Activated CD8-positive, alpha-beta T cell treated with anti-CD3 and anti-CD28 coated beads, Interleukin-2, amount 10 ng/mL, durations not matched to agents 7 days and 5 days (primary cell): ENCODE measurements at places on chromosomes 4 and X. TPM values are rescaled to one million over a fixed set of nuclear protein-coding genes. Genes with fewer than 3 reads are reported as not detected.

GRCh38 chr4:174324725-174325124 lies 41.0 kb downstream of the CEP44 start:
- DNase-seq: no peak

- DNase-seq: no peak
Measured at GRCh38 chr4:107006218-107006617, 29.9 kb downstream of the DKK2 start.

- DNase-seq: peak; percentile 20
Measured at GRCh38 chrX:47936224-47936939, 67.4 kb downstream of the ZNF182 start.

DNA sequence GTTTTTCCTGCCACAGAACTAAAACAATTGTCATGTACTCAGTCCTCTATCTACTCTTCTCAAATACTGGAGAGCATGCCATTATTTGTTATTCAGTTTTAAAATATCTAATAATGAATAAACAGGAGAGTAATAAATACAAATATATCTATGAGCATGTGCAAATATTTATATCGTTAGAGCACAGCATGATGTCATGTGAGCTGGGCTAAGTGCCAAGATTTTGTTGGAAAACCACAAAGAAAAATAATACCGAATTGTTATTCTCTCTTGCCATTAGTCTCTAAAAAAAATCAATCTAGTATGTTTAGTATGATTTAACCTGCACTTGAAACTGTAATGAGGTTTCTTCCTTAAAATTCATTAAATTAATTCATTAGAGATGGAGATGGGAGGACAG lies 97.3 kb downstream of the DDX60 start:
- DNase-seq: no peak

- no peak for DNase-seq
Measured at GRCh38 chr4:2757426-2757825, 1.3 kb upstream of the TNIP2 start.

GRCh38 chr4:40190019-40190418 lies 6.8 kb upstream of the RHOH start:
- DNase-seq: no peak

DNA sequence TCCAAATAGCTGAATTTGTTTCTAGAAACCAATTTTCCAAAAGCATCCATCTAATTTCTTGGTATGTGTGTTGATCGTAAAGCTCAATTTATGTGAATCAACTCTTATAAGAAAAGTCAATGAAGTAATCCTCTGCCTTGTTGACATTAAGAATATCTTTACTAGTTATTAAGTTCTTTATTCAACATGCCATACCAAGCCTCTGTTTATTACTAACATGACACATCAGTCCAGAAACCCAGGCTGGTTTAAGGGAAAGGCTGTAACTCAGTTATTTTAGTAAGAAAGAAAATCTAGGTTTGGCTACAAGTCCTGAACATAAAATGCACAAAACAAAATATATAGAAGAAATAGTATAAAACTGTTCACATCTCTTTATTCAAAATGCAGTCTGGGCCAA lies 48.0 kb downstream of the KLHL34 start:
- DNase-seq: no peak

DNA sequence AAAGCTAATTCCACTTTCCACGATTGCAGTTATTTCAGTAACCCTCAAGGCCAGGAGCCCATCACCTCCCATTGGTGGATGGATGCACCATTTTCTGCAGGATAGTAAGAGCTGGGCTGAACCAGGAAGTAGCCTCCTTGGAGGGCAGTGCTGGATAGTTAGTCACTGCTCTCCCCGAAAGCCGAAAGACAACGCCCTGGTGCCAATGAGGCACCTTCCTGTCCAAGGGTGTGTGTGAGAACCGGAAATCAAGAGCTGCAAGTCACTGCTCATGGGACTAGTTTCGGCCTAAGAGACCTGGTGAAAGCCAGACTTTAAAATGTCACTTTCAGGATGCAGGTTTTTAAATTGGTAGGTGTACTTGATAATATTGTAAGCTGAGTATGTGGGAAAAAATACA lies 203.8 kb upstream of the HS3ST1 start:
- DNase-seq: no peak

PSAPL1 gene
- not detected for total RNA-seq

- no peak for DNase-seq
Measured at GRCh38 chrX:19137067-19137466, 14.8 kb upstream of the ADGRG2 start.

DNA sequence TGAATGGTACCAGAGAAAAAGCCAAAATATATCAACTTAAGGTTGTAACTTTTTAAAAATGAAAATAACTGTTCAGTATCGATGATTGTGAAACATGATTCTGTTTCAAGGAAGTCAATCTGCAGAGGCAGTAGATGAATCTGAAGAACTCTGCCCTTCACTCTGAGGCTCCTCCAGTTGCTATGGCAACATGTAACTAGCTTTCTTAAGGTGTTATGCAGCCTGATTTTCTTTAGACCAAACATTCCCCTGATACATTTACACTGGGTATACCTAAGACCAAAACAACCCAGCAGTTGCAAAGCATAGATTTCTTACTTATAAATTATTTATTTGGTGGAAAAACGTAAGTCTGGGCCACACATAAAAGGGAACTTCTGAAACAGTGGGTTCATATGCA lies 133.6 kb upstream of the RASGEF1B start:
- no peak for DNase-seq

DNA sequence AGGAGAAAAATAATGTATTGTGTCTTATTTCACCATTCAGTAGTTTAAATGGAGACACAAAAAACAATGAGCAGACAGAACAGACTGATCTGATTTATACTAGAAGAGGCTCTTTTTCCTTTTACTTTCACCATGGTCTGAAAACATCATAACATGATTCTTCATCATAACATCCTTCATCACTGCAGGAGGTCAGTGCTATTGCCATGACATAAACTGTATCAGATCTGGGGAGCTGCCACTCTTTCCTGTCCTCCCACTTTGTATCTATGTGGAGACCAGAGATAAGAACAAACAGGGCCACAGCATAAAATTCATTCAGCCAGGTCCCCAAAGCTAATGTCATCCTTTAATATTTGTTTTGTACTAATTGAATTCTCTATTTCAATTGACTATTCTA lies 25.2 kb downstream of the SOD3 start:
- no peak for DNase-seq

DMD gene
- not detected for total RNA-seq

GRCh38 chrX:39816871-39817731 lies 280.7 kb downstream of the BCOR start:
- DNase-seq: no peak

DNA sequence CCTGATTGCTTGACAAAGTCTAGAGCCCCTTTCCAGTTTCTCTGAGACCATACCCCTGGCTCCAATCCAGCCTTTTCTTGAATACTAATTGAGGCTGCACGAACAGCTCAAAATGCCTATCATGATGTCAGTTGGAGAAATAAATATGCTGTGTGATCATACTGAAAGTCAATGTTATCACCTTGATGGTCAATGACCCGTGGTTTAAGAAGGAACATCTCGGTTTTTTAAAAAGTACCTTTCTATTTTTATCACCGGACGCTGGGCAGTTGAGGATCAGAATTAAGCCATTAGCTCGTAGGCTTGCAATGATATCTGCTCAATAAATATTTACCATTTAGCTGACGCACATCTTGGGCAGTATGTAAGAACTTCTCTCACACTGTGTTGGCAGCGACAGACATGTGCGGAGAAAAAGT lies 852 bp upstream of the WDR44 start:
- DNase-seq: no peak

TMA16 gene
- 34.1 TPM for total RNA-seq

- no peak for DNase-seq
Measured at GRCh38 chr4:139555705-139556070, 331 bp downstream of the SETD7 start.

- no peak for DNase-seq
Measured at GRCh38 chr4:171288816-171289432, 524.3 kb upstream of the GALNTL6 start.

RNF150 gene
- not detected for total RNA-seq

JAKMIP1 gene
- 9.3 TPM for total RNA-seq

DNA sequence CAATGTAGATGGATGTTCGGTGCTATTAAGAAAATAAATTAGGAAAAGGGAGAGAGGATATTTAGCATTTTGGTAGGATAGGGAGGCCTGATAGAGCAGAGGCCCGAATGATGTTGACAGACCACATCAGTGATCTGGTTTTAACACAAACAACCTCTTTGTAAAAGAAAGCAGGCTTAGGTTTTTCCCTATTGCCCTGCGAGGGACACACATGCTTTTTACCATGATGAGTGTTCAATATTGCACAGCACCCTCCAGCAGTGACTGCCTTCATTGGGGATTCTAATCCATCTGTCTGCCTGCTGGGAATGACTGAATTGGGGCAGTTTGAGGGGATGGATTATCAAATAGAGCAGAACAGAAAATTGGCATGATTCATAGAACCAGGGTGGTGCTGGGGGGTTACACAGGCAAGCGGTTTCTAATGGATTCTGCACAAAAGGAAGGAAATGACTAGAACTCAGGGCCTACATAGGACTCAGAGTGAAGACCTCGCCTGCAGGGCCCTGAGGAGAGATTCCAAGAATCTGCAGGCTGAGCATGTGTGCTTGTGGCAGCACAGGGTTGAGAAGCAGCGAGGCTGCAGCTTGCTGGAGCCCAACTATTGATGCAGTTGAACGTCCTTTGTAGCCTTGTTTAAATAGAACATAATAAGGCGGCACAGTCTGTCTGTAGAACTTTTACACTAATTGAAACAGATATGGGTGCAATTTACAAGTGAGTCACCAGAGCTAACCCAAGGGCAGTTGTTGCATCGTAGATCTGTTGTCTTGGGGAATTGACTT lies 58.0 kb downstream of the RHOH start:
- peak; percentile 63 for DNase-seq

GRCh38 chrX:29728639-29729038 lies 486.7 kb upstream of the MAGEB2 start:
- DNase-seq: no peak

SSX4 gene
- not detected for total RNA-seq

TMPRSS11F gene
- not detected for total RNA-seq

DNA sequence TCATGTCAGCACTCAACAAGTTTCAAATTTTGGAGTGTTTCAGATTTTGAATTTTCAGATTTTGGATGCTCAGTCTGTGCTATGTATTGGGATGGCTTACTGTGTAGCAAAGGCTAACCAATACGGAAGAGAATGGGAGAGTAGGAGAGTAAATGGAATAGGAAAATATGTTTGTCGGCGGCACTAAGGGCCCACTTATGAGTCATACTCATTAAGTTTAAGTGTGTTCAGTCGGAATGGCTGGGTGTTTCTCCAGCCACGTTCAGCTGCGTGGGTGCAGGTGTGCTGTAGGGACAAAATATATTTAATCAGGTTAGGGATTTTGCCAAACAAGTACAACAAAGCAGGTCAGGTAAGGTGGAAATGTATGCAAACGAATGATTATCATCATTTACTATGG lies 13.6 kb downstream of the FTHL17 start:
- no peak for DNase-seq

- no peak for DNase-seq
Measured at GRCh38 chr4:178941975-178942374, 1499.7 kb upstream of the AGA start.

C4orf46 gene
- 16.0 TPM for total RNA-seq

DNA sequence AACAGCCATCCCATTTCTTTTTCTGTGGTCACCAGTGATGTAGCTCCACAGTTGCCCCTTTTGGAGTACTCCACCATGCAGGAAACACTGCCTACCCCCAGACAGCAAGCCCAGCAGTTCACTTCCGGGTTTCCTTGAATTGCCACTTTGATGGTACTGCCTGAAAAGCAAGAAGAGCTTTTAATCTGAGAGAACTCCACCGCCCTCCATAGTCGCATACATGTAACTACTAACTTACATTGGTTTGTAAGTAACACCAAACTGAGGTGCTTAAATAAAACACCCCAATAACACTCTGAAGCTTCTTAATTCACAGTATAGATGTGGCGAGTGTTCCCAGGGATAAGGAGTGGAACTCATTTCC lies 53.6 kb upstream of the HPSE start:
- peak; percentile 76 for DNase-seq

JCHAIN gene
- not detected for total RNA-seq

DNA sequence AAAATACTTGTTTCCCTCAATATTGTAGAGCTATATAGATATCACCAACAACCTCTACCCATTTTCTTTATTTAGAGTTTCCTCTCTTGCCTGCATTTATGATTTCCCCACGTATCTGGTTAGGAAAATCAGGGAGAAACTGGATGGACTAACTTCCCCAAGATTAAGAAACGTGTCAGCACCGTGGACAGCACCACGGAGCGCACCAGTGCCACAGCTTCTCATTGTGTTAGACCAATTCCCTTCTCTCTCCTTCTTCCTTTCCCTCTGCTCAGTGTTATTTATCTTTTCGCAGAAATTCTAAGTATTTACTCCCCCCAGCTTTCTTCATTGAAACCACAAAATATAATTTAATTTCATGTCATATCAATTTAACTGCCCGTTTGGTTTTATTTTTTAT lies 568.6 kb upstream of the BOD1L1 start:
- peak; percentile 29 for DNase-seq

GRCh38 chr4:110823251-110823650 lies 200.4 kb upstream of the PITX2 start:
- no peak for DNase-seq

TSPAN7 gene
- not detected for total RNA-seq

- no peak for DNase-seq
Measured at GRCh38 chrX:103644125-103644524, 15.3 kb downstream of the TCEAL1 start.

- DNase-seq: no peak
Measured at GRCh38 chr4:17072483-17072882, 174.0 kb upstream of the LDB2 start.

DOK7 gene
- not detected for total RNA-seq

SAGE1 gene
- total RNA-seq: not detected

GRCh38 chrX:40285876-40286275 lies 188.1 kb upstream of the BCOR start:
- DNase-seq: no peak

DNA sequence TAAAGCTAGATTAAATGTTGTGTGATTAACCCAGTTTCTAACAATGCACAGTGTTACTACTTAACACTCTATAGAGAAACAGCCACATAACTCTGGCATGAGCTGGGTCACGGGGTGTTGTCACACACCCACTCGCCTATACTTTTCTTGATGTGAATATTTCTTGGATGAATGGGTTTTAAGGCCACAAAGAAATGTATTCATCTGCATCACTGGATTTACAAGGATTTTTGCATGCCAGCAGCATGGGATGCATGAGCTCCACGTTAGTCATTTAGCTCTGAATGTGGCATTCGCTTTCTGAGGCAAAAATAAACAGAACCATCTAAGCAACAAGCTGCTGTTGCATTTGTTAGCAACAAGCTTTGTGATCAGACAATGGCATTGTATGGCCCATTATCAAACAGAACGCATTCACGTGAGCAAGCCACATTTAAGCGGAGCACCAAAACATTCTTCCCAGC lies 89.7 kb downstream of the LRP2BP start:
- no peak for DNase-seq

TCP11X2 gene
- total RNA-seq: not detected

IL13RA2 gene
- total RNA-seq: not detected

DNA sequence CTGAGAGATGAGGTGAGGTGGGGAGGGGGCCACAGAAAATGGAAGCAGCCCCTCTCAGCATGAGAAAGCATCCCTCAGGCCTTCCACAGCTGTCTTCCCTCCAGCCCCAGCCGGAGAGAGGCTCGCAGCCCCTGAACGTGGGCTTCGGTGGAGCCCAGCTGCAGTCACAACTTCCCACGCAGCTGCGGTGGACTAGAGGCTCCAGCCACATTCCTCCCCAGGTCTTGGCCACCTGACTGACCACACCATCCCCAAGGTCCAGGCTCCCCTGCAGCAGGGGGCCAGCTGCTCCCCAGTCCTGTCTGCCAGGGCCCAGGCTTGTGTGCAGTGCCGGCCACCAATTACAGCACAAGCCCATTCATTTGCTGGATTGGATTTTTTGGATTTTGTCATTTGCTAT lies 212.3 kb upstream of the BCOR start:
- no peak for DNase-seq

FABP2 gene
- not detected for total RNA-seq
